ENCODE measurements at places on chromosomes 3 and 15.

- no peak for DNase-seq
Measured at GRCh38 chr3:14234251-14235002, 55.8 kb downstream of the LSM3 start.

GRCh38 chr3:100717637-100718487 is 8.6 kb downstream of the TFG start:
- no peak for DNase-seq

GRCh38 chr3:144502402-144502801 is 530.8 kb downstream of the DIPK2A start:
- DNase-seq, result no peak

- no peak for DNase-seq
Measured at GRCh38 chr3:174423936-174424335, 435.2 kb upstream of the NAALADL2 start.
